ENCODE measurements at places on chromosomes 4 and X. TPM values are rescaled to one million over a fixed set of nuclear protein-coding genes. Genes with fewer than 3 reads are reported as not detected.

- no peak overlapping the region for H3K27ac ChIP-seq
- H3K4me1 ChIP-seq: no peaks in the 10 kb centered on the region
- H3K4me3 ChIP-seq: no peak overlapping the region
- no peaks in the 10 kb centered on the region for H3K36me3 ChIP-seq
- H3K27me3 ChIP-seq: no peaks in the 10 kb centered on the region
Measured at GRCh38 chr4:95095348-95095974, 337.7 kb downstream of the BMPR1B start.

- H3K36me3 ChIP-seq: no peaks in the 10 kb centered on the region
- no peak overlapping the region for H3K27ac ChIP-seq
Measured at GRCh38 chrX:114101081-114101480, 482.8 kb upstream of the HTR2C start.

The CXorf51B gene
- total RNA-seq: not detected

DNA sequence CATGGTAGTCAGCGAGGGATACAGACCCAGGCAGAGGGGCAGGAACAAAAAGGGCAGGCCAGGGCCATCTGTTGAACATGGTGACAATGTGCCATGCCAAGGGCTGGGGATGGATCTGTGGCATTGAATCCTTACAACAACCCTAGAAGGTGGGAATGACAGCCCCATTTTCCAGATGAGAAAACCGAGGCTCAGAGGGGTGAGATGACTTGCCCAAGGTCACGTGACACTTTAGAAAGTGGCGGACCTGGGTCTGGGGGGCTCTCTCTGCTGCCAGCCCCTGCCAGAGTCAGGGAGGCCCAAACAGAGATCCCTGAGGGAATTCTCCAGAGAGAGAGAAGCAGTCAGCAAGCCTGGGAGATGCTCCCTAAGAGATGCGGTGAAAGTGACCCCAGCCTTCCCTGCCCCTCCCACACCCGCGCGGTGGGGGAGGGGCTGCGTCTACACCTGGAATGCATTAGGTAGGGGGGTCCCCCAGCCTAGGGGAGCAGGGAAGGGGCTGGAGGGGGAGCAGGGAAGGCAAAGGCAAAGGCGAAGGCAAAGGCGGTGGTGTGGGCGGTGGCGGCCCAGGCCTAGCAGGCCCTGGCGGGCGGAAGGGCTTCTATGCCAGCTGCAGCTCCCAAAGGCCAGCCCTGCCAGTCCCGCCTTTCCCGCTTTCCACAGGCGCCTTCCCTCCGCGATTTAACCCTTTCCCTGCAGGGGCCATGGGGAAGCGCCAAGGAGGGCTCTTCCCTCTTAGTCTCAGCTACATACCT lies 13.0 kb downstream of the FGD1 start:
- no peaks in the 10 kb centered on the region for H3K27me3 ChIP-seq
- no peak overlapping the region for H3K4me3 ChIP-seq
- H3K36me3 ChIP-seq: no peaks in the 10 kb centered on the region
- peak; percentile 79 for DNase-seq
- no peak overlapping the region for H3K27ac ChIP-seq

DNA sequence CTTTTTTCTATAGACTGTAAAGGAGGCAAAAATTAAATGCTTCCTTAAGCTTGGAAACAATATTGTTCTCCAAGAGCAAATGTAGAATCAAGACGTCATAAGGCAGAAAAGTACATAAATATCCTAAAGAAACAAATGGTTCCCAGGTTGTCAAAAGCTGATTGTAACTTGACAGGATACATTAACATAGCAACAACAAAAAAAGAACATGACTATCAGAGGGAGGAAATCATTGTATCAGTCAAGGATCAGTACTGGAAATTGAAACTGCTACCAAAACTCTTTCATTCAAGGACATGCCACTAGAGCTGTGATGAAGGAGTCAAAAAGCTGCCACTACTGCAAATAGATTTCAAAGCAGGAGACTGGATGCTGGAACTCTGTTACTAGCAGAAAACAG lies 168.3 kb downstream of the BTC start:
- H3K4me1 ChIP-seq: no peaks in the 10 kb centered on the region
- peaks cover 53% of the 10 kb centered on the region for H3K27me3 ChIP-seq
- no peak for DNase-seq
- H3K36me3 ChIP-seq: no peaks in the 10 kb centered on the region
- H3K4me3 ChIP-seq: no peak overlapping the region

The IL2RG gene
- total RNA-seq: not detected

The MOB1B gene
- total RNA-seq: 30.5 TPM

- DNase-seq: peak; percentile 95
- H3K4me1 ChIP-seq: no peaks in the 10 kb centered on the region
- H3K27ac ChIP-seq: no peak within 1 kb of the TSS
- peak within 1 kb of the TSS; percentile 75 for H3K4me3 ChIP-seq
- peaks cover 59% of the 10 kb centered on the region for H3K27me3 ChIP-seq
- no peaks in the 10 kb centered on the region for H3K36me3 ChIP-seq
Measured at GRCh38 chr4:83334425-83335241, at the start of gene HPSE. Gene HPSE (minus strand): TSS chr4:83334848. CDS start chr4:83334782, 66 bp downstream.

GRCh38 chrX:134821370-134821769 lies 163.1 kb upstream of the PLAC1 start:
- DNase-seq: peak; percentile 65
- H3K4me3 ChIP-seq: no peak overlapping the region
- H3K36me3 ChIP-seq: no peaks in the 10 kb centered on the region
- H3K4me1 ChIP-seq: no peaks in the 10 kb centered on the region

DNA sequence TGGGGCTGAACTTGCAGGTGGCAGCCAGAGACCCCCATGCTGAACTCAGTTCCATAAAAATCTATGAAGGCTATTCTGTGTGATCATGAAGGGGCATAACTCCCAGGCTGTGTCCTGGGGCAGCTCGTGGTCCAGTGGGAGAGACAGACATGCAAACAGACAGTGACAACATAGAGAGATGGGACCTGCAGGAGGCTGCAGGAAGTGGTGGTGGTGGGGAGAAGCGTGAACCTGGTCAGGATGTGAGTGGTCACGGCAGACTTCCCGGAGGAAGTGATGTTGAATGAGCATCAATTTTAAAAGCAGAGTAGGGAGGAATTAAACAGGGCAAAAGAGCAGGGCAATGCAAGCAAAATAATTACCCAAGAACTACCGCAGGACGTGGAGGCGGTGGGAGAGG lies 23.2 kb upstream of the SORCS2 start:
- no peak overlapping the region for H3K4me3 ChIP-seq
- H3K4me1 ChIP-seq: no peaks in the 10 kb centered on the region
- no peak overlapping the region for H3K27ac ChIP-seq
- no peaks in the 10 kb centered on the region for H3K27me3 ChIP-seq
